ENCODE measurements at places on chromosomes 5 and 9.

GRCh38 chr9:16682273-16682672, 188.2 kb downstream of the BNC2 start:
- no peak for DNase-seq

DNA sequence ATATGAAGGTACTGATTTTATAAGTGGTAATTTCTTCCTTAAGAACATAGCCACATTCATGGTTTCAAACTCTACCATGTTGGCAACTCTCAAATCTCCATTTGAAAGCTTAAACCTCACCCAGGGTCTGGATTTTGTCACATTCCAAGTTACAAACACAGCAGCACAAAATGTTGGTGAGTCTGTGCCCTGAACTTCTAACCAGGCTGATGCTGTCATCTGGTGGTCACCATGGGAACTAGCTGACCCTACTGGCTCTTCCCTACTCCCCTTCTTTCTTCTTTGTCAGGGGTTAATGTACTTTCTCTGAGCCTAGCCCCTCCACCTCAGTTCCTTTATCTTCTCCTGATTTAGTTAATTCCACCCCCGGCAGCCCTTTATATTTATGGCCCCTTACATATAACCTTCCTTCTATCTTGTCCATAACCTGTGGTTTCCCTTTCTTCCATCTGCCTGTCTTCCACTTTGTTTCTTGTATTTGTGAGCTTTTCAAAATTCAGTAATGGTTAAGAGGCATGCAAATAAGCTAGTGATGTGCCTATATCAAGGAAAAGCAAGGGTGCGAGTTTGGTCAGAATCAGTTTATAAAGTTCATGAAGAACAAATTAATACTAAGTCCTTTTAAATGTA, 35.9 kb downstream of the TGFBR1 start:
- peak; percentile 29 for DNase-seq

DNA sequence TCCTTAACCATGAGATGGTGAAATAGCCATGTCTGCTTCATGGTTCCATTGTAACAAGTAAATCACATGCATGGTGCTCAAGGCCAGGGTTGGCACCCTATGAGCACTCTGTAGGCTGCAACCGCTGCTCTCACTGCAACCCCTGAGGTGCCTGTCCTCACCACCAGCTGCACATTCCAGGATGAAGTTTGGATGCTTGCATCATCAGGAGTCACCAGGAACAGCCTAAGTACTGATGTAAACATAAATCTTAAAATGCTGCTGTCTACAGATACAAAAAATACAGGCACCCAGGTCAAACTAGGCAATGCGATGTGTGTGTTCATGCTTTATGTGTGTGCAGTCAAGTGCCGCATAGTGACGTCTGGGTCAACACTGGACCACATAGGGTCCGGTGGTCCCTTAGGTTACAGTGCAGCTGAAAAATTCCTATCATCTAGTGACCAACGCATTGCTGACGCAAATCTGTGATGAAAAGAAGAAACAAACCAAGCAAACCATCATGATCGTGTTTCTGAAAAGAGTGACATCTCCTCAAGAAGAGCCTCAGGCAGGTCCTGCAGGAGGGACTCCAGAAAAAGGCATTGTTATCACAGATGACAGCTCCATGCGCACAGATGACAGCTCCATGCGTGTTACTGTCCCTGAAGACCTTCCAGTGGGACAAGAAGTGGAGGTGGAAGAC, 234.8 kb downstream of the AUH start:
- DNase-seq = no peak

- peak; percentile 40 for DNase-seq
Measured at GRCh38 chr9:137321726-137322361, 19.8 kb upstream of the NRARP start.

DNA sequence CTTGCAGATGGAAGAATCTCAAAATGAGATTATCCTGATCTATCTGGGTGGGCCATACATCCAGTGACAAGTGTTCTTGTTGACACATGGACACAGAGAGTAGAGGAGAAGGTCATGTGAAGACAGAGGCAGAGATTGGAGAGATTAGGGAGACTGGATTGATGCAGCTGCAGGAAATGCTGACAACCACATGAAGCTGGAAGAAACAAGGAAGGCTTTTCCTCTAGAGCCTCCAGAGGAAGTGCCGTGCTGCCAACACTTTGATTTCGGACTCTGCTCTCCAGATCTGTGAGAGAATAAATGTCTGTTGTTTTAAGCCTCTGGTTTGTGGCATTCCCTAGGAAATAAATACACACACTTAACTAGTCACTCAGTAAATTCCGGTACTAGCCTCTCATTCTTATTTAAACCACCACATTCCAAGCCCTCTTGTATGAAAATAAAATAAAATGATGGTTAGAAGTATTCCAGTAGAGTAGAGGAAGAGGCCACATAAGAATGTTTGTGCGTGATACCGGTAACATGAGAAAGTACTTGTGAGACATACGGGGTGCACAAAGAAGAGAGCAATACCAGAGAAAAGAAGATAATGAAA, 110.9 kb upstream of the DMAC1 start:
- no peak for DNase-seq

GRCh38 chr5:84202136-84202535, 182.5 kb downstream of the EDIL3 start:
- DNase-seq = no peak

GRCh38 chr9:27945386-27945785, 372.1 kb upstream of the C9orf72 start:
- no peak for DNase-seq

GRCh38 chr5:140106101-140106500, 7.8 kb upstream of the PURA start:
- no peak for DNase-seq

DNA sequence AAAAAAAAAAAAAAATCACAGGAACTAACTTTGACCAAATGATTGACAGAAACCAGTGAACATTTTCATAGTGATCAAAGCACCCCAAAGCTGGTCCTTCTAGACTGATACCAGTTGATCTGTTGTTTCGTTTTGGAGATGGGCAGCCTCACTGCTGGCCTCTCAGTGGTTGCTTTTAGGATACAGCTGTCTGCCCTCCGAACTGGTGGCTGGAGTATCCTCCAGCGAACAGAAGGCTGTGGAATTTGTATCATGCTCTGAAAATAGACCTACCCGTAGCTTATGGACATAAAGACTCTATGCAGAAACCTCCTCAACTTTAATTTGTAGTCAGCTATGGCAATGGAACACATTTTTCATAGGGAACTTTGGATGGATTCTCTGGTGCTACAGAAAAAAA, 49.0 kb downstream of the DCP2 start:
- no peak for DNase-seq

- DNase-seq = no peak
Measured at GRCh38 chr5:135053278-135053677, 19.2 kb upstream of the PITX1 start.

GRCh38 chr5:95823738-95824609, 1.4 kb upstream of the GLRX start:
- no peak for DNase-seq

GRCh38 chr9:37970301-37971107, 66.6 kb upstream of the SLC25A51 start:
- no peak for DNase-seq

- DNase-seq = no peak
Measured at GRCh38 chr5:162558120-162558519, 490.5 kb downstream of the GABRG2 start.

DNA sequence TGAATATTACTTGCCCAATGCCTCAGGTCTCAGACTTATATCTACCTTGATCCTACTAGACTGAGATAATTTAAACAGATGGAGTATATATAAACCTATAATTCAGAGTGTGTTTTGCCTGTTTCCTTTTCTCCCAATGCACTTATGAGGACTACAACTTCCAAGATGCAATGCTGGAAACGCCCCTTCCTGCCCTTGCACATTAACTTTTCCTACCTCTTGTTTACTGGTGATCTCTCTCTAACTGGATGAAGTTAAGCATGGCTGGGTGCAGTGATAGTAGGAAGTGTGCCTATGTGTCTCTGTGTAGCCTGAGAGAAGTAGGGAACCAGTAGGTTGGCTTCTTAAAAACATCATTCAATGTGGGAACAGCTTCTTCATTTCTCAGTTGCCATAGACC, 115.2 kb downstream of the SVEP1 start:
- DNase-seq = no peak

- no peak for DNase-seq
Measured at GRCh38 chr5:160618286-160618685, 196.6 kb downstream of the PTTG1 start.

DNA sequence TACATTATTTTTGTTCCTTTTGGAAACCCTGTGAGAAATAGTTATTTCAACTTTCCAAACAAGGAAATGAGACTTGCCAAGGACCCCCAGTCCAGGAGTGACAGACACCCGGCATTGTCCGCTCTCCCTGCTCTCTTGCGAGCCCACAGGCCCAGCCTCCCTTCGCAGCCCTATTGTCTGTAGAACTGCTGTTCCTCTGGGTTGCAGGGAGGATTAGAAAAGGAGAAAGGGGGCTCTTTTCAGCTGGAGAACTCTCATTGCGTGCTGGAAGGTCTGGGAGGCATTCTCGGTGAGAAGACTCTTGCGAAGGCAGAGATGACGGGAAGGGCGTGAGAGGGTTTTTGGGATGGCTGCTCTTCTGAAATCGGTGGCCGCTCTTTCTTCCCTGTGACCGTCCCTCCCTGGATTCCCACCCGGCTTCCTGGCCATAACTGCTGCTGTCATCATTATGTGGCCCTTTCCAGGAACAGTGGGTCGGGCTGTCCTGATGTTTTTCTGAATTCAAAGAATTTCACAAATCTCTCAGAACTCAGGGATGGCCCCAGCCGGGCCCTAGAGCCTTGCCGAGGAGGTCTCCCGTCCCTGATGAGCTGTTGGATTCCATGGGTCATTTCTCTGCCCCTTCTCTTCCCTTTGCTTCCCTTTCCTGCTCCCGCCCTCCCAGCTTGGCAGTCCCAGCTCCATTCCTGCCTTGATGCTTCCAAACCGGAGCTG, 29.8 kb downstream of the STC2 start:
- DNase-seq = no peak

GRCh38 chr9:135932656-135933055, 25.3 kb upstream of the CAMSAP1 start:
- no peak for DNase-seq

DNA sequence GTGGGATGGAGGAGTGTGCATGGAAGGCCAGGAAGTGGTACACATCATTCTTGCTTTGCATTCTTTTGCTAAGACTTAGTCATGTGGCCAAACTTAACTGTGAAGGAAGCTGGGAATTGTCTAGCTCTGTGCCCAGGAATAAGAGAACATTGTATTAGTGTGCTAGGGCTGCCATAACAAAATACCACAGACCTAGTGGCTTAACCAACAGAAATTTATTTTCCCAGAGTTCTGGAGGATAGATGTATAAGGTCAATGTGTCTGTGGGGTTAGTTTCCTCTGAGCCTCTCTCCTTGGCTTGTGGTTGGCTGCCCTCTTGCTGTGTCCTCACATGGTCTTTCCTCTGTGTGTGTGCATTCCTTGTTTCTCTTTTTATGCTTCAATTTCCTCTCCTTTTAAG, 32.4 kb downstream of the NNT start:
- DNase-seq = no peak

DNA sequence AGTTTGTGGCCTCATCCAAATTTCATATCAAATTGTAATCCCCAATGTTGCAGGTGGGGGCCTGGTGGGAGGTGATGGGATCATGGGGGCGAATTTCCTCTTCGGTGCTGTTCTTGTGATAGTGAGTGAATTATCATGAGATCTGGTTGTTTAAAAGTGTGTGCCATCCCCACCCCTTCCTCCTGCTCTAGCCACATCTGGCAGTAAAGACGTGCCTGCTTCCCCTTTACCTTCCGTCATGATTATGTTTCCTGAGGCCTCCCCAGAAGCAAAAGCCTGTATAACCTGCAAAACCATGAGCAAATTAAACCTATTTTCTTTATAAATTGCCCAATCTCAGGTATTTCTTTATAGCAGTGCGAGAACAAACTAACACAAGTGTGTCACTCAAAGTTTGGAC, 71.0 kb upstream of the MOCS2 start:
- DNase-seq = no peak

DNA sequence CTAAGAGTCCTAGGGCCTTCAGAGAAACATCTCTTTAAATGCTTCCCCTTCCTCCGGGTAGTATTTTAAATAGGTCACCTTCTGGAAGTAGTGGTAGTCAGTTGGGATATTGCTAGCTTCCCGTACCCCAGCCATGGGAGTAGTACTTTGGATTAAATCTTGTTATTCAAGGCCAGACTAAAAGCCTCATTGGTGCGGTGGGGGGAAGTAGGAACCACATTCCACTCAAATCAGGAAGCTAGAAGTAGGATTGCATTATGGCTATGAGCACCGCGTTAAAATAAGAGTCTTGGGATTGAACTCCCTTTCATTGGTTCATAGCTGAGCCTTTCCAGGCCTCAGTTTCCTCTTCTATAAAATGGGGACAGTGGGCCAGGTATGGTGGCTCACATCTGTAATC, 6.7 kb downstream of the KCNIP1 start:
- no peak for DNase-seq

DNA sequence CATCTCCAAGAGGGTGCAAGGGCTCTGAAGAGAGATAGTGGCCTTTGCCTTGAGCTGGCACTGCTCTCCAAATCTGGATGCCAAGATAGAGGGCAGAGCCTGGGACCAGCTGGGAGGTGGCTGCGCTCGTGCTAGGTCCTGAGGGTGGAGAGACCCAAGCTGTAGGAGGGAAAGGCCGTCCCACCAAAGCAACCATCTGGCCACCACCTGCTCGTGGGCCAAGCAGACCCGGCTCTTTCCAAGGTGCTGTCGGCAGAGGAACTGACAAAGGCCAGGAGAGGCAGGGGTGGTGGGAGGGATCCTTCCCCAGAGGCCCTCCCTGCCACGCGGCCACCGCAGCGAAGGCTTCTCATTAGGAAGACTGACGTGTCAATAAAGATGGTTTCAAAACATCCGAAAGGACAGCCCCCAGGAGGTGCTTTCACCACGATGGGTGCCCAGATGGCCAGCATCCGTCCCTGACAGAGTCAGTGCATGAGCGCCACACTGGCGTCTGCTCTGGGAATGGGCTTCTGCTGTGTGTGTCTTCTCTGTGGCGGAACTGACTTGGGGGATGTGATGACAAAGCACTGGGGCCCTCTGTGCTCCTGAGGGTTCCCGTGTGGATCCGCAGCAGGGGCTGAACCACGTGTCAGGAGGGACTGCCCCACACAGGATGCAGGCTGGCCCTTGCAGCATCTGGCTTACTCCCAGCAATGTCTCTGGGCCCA, 213.5 kb downstream of the FANCC start:
- DNase-seq = no peak

- DNase-seq = no peak
Measured at GRCh38 chr9:77546376-77546950, 101.7 kb downstream of the GNA14 start.

DNA sequence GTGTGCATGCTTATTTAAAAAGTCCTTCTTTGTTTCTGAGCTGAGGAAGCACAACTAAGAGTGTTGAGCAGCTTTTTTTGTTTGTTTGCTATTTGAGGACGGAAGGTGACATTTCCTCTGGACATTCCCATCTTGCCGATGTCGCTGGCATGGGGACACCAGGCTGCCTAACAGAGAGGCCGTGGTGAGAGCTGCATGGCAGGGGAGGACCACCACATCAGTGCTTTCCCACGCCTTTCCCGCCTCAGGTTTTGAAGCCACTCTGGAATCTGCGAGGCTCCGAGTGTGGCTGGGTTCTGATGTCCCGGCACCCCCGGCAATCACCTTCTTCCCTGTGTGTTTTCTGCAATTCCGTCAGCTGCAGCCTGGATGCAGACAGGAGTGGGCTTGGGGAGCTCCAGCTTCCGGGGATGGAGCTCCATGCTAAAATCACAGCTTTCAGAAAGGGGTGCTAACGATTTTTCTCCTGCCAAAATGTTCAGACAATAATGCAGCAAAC, 259.8 kb upstream of the IRX4 start:
- DNase-seq = no peak

- DNase-seq = no peak
Measured at GRCh38 chr5:56054666-56055065, 59.9 kb upstream of the IL6ST start.
